Neuronal stem cell (in vitro differentiated cells): ENCODE measurements at places on chromosomes 6 and 20.

GRCh38 chr6:105526225-105526872 is 123.5 kb upstream of the PREP start:
- no peak for DNase-seq

DNA sequence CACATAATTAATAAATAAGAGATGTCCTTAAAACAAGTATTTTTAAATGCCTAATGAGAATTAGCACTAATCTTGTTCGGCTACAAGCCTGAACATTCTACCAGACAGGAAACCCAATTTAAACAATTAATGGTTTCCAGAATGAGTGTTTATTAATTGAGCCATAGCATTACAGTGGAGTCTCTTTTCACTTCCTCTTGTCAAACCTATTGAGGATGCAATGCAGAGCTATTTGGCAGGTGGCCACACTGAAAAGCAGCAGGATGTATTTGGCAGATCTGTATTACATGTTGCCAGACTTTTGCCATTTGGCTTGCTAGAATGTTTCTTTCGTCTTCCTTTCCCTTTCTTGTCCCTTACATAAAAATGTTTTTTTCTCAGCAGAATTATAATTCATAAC is 475.2 kb upstream of the MARCKS start:
- DNase-seq: no peak

- DNase-seq: no peak
Measured at GRCh38 chr20:51456511-51457509, 85.7 kb downstream of the NFATC2 start.

DNA sequence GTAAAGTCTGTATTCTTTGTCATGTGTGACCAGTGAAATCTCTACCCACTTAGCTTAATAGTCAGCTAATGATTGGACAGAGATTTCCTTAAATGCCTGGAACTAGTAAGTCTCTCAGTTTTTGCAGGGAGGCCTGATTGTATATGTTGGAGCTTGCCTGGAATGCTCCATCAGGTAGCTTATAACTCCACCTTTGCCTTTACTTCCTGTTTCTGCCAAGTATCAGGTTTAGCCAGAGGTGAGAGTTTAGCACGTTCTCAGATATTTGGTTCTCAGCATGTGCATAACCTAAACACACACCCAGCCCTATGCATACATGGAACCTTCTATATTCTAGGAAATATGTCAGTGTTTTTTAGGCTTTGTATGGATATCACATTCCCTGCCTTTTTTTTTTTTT is 435.3 kb downstream of the CDKAL1 start:
- DNase-seq: no peak

- peak; percentile 26 for DNase-seq
Measured at GRCh38 chr6:106511288-106512047, 117.8 kb downstream of the RTN4IP1 start.

- no peak for DNase-seq
Measured at GRCh38 chr6:107565165-107565723, 75.3 kb downstream of the SOBP start.

DNA sequence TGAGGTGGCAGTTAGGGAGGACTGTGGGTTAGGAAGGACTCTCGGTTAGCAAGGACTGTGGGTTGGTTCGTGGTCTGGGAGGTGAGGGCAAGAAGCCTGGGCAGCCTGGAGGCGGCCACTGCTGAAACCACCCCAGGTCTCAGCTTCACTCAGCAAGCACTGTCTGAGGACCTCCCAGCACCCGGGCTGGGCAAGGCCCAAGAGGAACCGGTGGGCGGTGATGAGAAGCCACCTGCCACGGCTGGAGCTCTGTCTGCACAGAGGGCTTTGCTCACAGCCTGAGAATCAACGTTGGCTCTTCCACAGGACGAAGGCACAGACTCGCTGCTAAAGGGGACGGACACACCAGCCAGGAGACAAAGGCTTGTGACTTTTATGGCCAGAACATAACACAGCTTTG is 69.3 kb downstream of the DACT2 start:
- DNase-seq: no peak

GRCh38 chr6:87283461-87283860 is 38.9 kb upstream of the SMIM8 start:
- no peak for DNase-seq

DNA sequence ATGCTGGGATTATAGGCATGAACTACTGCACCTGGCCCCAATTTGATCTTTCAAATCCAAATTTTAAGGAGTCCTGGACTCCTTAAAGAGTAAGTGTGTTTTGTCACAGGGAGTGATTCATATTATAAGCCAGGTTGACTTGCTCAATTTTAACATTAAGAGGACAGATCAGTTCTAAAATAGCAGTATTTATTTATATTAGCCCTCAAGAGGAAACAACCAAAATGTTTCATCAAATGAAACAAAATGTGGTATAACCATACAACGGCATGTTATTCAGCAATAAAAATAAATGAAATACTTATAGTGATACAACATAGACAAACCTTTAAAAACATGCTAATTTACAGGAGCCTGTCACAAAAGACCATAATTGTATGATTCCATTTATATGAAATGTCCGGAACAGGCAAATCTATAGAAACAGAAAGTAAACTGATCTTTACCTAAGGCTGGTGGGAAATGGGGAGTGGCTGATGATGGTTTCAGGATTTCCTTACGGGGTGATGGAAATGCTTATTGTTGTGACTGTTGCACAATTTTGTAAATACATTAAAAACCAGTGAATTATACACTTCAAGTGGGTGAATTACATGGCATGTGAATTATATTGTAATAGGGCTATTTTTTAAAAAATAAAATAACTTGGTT is 637.4 kb downstream of the MMUT start:
- DNase-seq: no peak

DNA sequence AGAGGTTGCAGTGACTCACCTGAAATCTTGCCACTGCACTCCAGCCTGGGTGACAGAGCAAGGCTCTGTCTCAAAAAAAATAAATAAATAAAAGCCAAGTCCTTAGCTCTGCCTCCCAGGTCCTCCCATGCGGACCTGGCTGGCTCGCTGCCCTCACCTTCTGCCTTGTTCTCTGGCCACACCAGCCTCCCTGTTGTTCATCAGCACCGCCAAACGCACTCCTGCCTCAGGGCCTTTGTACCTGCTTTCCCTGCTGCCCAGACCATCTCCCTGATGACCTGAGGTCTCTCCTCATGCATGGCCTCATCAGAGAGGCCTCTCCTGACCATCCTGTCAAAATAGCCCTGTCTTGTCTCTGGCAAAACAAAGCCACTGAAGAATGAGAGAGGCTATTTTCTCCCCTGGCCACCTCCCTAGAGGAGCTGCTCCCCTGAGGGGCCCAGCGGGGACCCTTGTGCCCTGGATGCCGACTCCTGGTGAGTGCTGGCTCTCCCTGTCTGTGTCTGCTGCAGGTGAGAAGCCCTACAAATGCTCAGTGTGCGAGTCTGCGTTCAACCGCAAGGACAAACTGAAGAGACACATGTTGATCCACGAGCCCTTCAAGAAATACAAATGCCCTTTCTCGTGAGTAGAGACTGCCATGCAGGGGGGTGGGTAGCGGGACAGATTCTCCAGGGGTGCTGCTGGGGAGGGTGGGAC is 22.6 kb upstream of the CHMP4B start:
- DNase-seq: no peak

GRCh38 chr6:3340358-3340802 is 81.6 kb downstream of the PSMG4 start:
- DNase-seq: no peak

GRCh38 chr6:35534407-35535170 is 21.9 kb upstream of the TULP1 start:
- no peak for DNase-seq
